ENCODE measurements at places on chromosomes 1 and 21.

GRCh38 chr1:33152685-33153432 is 29.0 kb downstream of the TRIM62 start:
- no peak for DNase-seq

DNA sequence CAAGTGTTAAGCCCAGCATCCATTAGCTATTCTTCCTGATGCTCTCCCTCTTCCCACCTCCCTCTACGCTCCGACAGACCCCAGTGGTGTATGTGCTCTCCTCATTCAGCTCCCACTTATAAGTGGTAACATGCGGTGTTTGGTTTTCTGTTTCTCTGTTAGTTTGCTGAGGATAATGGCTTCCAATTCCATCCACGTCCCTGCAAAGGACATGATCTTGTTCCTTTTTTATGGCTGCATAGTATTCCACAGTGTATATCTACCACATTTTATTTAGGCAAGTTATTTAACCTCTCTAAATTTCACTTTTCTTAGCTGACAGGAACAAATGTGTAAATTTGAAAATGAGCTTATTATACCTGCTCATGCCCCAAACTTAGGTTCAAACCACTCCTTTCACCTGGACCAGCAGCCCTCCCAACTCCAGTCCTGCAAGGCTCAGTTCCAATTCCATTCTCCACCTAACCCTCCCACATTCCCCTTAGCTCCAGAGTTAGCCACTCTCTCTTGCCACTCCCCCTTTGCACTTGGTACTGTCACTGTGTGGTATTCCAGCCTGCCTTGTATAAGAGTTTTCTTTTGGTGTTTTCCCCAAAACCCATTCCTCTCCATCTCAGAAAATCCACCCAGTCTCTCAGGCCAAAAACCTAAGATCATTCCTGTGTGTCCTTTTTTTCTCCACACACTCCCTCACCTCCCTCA is 1.7 kb upstream of the PEF1 start:
- DNase-seq: no peak

DNA sequence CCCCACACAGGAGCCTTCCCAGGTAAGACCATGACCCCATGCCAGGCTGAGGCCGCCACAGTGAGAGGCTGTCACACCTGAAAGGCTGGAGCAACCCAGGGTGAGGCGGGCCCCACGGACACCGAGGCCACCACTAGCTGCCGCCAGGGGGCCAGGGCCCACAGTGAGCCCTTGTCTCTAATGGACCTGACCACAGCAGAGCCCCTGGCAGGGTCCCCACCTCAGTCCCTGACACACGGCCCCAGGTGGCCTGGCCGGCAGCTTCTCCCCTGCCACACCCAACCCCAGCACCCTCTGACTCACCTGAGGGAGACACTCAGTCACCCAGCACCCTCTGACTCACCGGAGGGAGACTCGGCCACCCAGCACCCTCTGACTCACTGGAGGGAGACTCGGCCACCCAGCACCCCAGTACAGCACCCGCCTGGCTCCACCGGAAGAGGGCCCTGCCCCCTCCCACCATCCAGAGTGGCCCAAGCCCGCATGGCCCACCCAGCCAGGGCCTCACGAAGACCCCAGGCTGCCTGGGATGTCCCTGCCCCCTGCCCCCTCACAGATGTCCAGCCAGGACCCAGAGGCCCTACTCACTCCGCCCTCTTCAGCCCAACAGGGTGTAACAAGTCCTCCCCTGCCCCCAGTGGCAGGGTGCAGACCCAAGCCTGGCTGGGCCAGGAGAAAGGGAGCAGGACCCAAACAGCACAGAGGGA is 4.4 kb downstream of the DVL1 start:
- no peak for DNase-seq

GRCh38 chr1:46152016-46152415 is 19.6 kb upstream of the PIK3R3 start:
- peak; percentile 14 for DNase-seq

GRCh38 chr1:174534789-174535188 is 87.0 kb downstream of the GPR52 start:
- no peak for DNase-seq

GRCh38 chr21:36788120-36788638 is 89.3 kb downstream of the SIM2 start:
- DNase-seq: peak; percentile 78

GRCh38 chr1:33248244-33248643 is 8.0 kb upstream of the ZNF362 start:
- no peak for DNase-seq

GRCh38 chr1:31348449-31348848 is 24.4 kb downstream of the FABP3 start:
- DNase-seq: no peak

- no peak for DNase-seq
Measured at GRCh38 chr1:77044133-77044849, 174.9 kb downstream of the PIGK start.

GRCh38 chr1:2509589-2509988 is 16.8 kb downstream of the PANK4 start:
- no peak for DNase-seq

GRCh38 chr21:26686278-26686677 is 113.2 kb upstream of the CYYR1 start:
- no peak for DNase-seq

DNA sequence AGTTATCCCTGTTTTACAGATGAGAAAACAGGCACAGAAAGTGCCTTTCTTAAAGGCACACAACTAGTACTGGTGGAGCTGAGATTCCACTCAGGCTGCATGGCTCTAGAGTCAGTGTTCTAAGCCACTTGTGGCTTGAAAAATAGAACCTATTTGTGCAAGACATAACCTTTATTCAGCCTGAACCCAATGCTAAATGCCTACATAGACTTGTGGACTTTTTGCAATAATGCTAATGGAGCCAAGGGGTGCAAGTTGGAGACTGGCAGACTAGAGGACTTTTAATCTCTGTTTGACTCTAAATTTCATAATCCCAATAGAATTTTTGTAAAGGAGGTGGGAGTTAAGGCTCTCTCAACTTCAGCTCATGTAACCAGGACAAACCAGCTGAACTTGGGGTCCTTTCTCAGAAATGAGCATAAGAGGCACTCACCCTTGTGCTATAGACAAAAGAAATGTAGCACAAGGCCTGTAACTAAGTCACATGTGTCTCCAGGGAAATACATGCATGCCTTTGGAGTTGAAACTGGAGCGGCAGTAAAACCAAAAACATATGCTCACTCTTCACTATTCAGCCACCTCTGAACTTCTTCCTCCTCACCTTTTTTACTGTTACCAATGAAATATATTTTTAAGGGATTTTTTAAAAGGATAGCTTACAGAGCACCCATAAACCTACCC is 43.0 kb upstream of the AK4 start:
- no peak for DNase-seq

GRCh38 chr1:186806477-186806876 is 22.3 kb upstream of the PLA2G4A start:
- no peak for DNase-seq

DNA sequence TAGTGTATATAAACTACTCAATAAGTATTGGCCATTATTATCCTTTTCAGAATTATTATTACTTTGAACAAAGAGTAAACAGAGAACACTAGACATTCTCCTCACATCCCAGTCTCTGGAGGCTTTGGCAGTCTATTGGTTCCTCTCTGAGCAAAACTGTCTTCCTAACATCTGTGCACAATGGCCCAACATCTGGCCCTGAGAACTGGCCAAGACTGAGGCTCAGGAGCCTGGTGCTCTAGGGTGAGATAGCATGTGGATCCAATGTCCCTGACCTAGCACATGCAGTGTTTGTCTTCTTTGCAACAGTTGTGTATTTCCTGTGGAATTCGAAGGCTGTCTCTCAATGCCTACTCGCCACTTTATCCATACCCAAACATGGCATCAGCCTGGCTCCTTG is 313.2 kb upstream of the KAZN start:
- no peak for DNase-seq

- DNase-seq: no peak
Measured at GRCh38 chr1:7940745-7941436, at the start of gene TNFRSF9. Gene TNFRSF9 (minus strand): TSS chr1:7940839. CDS start chr1:7939994, 845 bp downstream.
